ENCODE measurements at places on chromosomes 5 and 9. TPM values are rescaled to one million over a fixed set of nuclear protein-coding genes. Genes with fewer than 3 reads are reported as not detected.

DNA sequence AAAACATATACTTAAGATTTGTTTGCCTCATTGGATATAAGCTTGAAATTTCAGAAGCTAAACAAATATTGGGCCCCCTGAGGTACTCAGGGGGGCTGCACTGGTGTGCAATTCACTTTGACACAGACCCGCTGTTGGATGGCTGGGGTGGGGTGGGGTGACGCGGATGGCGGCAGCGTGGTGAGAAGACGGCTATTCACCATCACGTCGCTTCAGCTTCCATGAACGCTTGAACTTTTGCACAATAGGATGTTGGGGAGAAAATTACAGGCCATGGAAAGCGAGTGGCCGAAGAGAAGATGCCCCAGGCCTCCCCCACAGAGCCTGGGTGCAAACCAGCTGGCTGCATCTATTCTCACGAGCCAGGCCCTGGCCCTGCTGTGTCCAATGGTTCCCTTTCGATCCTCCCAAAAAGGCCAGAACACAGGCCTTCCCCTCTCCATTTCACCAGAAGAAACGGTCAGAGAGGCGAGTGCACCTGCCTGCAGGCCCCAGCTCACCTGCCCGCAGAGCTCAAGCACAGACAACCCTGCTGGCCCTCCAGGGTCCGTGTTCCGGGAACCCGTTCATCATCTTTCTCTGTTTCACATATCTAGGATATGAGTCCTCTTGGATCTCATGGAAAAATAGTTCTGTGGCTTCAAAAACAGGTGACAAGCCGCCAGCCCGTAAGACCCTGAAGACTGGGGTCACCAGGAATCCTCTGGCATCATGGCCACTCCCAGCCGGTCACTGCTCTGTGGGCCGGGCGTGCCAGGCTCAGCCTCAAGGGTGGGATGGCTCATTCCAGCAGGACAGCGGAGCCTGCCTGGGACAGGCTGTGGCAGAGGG is 46.8 kb upstream of the SARDH start:
- DNase-seq = no peak

- DNase-seq = no peak
Observed at GRCh38 chr9:122948313-122948712, 7.5 kb downstream of the RABGAP1 start.

GRCh38 chr5:124948754-124949275 is 202.4 kb upstream of the ZNF608 start:
- no peak for DNase-seq

GRCh38 chr5:39224196-39224761 is 4.9 kb upstream of the FYB1 start:
- DNase-seq = no peak

Gene CA9
- total RNA-seq = 0.82 TPM

DNA sequence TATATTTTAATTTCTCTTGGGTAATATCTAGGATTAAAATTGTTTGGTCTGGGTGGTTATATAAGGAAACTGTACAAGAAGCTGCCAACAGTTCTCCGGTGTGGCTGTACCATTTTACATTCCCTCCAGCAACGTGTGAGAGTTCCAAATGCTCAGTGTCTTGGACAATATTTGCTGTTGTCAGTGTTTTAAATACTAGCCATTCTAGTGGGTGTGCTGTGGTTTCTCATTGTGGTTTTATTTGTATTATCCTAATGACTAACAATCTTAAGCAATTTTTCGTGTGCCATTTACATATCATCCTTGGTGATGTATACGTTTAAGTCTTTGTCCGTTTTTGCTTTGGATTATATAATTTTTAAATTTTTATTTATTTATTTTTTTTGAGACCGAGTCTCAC is 34.0 kb downstream of the TNFSF15 start:
- DNase-seq = no peak

Data from frontal cortex (tissue), 4 donors.